ENCODE measurements at places on chromosomes 16 and 17.

GRCh38 chr17:31917065-31917529, 15.6 kb upstream of the UTP6 start:
- DNase-seq = no peak

DNA sequence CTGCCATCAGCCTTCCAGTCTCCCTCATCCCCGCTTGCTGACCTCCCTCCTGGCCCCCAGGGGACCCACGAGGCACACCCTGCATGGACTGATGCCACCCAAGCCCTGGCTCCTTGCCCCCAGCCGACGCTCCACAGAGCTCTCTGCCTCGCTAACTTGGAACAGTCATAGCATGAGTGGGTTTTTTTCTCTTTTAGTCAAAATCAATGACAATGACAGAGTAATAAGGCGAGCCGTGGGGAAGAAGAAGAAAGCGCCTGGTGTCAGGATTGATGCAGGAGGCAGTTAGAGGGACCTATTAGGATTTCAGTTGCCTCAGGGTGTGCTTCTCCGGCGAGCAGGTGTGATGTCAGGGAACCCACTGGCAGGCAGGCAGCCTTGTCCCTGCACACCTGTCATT, 176.3 kb upstream of the TNRC6C start:
- DNase-seq = no peak

DNA sequence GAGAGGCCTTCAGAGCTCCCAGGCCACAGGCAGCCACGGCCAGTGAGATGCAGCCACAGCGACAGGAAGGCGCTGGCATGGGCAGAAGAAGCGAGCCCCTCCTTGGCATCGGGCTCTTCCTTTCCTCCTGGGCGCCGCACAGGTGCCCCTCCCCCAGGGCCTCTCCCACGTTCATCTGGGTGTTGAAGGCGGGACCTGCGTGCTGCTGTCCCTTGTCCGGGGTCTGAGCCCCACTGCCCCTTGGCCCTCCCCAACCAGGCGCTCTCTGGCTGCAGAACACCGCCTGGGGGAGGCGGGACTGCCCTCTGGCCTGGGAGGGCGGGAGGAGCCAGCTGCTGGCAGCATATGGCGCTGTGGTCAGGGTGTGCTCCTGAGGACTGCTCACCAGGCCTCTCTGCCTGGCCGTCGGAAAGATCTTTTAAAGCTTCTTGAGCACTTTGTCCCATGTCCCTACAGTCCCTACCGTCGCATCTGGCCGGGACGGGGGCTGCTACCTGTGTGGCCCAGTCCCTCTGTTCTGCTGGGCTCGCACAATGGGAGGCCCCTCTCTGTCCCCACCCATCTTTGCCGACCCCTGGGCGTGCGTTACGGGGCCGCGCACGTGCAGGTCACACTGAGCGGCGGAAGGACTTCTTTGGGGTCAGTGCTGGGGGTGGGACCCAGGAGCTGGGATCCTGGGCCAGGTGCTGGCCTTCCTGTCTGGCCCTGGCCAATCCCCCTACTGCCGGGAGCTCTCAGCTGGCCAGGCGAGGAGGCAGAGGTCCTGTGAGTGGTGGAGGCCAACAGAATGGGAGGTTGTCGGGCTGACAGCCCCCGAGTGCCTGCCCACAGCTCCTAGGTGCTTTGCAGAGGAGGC, 1.7 kb downstream of the SLC25A10 start:
- no peak for DNase-seq

DNA sequence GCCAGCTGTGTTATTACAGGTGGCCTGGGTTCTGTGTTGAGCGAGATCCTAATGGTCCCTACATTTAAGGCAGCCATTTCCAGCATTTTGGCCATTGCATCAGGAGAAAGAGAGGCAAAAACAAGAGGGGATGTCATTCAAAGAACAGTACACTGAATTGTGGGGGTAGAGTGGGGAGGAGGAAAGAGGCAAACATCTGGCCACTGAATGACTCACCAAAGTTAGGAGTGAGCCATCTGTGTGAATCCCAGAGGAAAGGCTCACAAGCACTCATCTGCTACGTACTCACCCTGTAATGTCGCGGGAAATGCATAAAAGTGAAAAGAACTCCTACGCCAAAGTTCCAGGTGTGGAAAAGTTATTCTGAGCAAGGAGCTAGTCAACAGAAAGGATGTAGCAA, 16.7 kb downstream of the KRABD2 start:
- DNase-seq = no peak

DNA sequence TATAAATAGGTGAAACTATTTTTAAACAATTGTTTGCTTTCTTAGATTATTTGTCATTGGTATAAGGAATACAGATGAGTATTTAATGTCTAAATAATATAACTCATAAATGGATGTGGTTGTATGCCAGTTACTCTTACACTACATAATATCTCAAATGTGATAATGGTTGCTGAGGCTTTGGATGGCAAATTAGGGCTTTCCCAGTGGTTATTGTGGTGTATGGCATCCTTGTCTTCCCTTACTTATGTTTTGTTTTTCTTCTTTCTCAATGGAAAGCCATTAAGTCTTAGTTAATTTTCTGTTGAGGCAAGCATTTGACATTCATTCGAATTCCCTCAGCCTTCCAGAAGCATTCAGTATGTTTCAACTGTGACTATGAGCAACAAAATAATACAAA, 10.5 kb downstream of the OMG start:
- DNase-seq = no peak

GRCh38 chr17:72890711-72891110, 201.8 kb downstream of the SLC39A11 start:
- DNase-seq = no peak

GRCh38 chr17:44202756-44203155, 3.1 kb upstream of the ATXN7L3 start:
- no peak for DNase-seq

- DNase-seq = no peak
Observed at GRCh38 chr17:70096861-70097260, 21.8 kb downstream of the KCNJ16 start.

- no peak for DNase-seq
Observed at GRCh38 chr17:77498091-77498741, 357.4 kb downstream of the SEC14L1 start.

DNA sequence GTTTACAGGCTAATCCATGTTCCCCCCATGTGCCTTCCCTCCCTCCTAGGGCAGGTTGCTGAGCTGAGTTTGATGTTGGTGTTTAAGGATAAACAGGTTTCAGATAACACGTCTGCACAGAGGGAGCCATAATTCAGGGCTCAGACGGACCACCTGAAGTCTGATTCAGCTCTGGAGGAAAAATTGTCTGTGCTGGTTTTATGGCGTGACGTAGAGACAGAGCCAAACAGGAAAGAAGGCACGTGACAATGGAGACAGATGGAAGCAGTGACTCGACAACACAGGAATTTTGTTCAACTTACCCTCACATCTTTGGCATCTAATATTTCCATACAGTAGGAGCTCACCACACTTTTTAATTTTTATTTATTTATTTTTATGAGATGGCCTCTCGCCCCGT, 10.7 kb upstream of the USP10 start:
- no peak for DNase-seq

DNA sequence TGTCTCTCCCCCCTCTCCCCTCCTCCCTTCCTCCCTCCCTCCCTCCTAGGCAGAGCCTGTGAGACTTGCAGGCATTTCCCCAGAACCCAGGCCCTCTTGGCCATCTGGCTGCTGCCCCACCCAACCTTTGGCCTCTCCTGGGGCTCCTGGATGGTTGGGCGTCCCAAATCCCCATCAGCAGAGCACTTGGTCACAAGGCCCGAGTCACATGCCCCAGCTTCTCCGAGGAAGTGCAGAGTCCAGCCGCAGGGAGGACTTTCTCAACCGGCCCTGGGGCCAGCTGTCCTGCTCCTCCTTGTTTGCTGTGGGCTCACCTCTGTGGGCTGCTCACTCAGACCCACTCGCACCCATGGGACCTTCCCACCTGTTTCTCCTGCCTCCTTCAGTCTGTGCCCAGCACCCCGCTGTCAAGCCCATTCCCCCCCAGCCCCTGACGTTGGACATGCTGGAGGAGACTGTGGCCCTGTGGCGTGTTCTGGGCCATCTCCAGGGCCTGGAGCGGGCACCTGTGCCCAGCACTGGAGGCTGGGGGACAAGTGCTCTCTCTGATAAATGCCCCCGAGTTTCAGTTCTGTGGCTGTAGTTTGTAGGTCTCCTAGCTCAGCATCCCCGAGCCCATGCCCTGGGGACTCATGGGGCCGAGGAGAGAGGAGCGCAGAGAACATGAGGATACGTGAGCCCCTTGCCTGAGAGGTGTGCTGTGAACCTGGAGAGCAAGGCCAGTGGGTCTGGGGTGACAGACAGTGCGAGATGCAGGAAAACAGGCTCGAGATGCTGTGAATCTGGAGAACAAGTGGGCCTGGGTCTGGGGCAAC, 42.3 kb upstream of the ZNF750 start:
- no peak for DNase-seq

DNA sequence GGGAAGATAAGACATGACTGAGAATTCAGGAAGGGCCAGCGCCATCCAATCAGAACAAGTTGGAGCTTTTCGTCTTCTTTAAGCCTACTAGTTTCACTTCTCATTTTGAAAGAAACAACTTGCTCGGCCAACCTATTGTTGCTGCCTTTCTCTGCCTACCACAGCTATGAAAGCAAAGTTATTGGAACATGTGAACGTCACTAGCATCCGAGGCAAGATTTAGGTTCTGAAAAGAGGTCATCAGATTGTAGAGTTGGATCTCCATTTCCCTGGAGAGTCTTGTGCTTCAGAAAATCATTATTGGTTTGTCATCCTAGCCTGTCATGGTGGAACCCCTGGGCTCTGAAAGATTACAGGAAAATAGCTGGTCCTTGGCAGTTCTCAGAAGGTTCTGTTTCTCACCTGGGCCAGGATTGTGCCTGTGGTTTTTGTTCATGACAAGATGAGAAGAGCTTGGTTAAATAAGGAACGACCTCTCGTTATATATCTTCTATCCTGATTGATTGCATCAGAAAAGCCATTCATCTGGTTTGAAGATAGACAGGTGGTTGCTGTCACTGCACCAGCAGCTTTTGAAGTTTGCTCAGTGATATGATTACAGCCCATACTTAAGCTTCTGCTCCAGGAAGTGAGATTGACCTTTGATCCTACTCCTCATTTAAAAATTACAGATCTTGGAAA, 25.3 kb downstream of the CDH13 start:
- no peak for DNase-seq

DNA sequence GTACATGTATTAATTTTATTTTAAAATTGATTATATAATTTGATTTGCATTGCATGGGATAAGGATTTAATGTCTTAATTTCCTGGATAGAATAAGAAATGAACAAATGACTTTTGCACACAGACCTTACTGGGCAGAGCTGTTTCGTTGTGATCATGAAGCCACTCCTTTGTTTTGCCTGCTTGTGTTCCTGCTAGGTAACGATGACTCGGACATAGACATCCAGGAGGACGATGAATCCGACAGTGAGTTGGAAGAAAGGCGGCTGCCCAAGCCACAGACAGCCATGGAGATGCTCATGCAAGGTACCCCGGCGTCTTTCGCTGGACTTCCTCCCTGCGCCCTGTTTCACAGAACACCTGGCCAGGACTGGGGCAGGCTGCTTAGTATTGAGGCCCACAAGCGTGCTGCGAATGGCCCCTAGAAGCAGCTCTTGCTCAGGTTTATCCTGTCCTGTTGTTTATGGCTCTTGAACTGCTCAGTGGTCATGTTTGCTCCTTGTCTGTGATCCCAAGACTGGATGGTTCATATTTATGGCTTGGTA, 29.6 kb downstream of the CLUAP1 start:
- no peak for DNase-seq

GRCh38 chr16:3536851-3537250, 36.0 kb downstream of the CLUAP1 start:
- peak; percentile 6 for DNase-seq

DNA sequence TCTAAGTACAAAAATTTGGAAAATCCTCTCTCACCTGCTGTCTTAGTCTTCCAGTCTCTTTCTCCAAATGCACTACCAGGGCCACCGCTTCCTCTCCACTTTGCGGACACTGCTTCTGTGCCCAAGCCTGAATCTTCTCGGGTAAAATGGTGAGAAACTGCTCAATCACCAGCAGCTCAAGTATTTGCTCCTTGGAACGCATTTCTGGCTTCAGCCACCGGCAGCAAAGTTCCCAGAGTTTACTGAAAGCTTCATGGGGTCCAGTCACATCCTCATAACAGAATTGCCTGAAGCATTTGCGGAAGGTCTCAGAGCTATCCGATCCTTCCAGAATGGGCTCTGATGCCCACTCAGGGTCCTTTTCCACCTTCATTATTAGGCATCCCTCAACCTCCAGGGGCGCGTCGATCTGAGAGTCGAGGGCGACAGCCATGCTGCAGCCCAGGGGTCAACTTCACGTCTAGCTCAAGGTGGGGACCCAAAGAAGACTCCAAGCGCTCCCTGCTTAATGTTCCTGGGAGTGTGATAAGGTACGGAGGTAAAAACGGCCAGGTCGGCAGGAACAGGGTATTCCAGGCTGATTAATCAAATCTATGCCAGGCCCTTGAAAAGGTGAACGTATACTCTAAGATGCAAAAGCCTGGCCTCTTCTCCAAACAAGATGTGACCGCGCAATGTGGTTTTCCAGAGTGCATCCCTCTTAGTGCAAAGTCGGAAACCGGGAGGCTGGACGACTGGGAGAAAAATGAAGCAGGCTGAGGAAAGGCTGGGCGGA, 763 bp downstream of the ZKSCAN2 start:
- DNase-seq = peak; percentile 31

DNA sequence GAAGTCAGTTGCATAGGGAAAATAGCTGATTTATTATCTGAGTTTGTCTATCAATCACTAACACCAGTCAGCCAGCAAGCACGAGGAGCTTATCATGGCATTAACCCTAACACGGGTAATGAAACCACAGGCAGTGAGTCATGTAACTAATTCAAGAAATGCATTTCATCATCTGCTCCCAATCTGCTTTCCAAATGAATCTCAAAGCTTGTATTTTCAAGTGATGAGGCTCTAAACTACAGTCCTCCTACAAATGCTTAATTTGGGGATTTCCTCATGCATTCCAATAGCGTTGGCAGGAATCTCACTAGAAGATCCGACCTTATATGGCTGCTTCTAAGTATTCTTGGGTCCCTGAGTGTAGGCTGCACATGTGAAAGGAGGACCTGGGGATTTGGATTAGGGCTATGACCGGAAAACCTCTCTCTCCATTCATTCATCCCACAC, 118.4 kb upstream of the HSBP1 start:
- no peak for DNase-seq

GRCh38 chr16:19659554-19659953, 58.5 kb downstream of the KNOP1 start:
- DNase-seq = peak; percentile 34

GRCh38 chr16:58025351-58026138, at the start of gene MMP15:
TSS of gene MMP15 (plus strand) at chr16:58025754. CDS start at chr16:58026351, 597 bp downstream.
- peak; percentile 59 for DNase-seq

GRCh38 chr17:29977836-29978235, 36.4 kb downstream of the EFCAB5 start:
- DNase-seq = peak; percentile 12

DNA sequence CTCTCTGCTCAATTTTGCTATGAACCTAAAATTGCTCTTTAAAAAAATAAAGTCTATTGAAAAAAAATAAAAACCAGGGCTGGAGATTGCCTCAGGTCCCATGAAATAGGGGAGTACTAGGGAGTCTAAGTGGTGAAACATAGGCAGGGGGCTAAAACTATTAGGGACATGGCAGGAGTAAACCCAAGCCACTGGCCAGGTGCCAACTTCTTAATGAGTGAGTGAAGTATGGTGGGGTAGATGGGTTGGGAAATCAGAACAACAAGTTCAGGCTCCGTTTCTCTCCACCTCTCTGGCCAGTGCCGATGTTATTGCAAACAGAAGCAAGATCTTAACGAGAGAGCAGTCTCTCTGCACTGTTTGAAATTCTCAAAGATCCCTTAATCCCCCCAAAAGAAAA, 322.4 kb upstream of the CDH5 start:
- DNase-seq = no peak
